ENCODE measurements at places on chromosomes 1 and 21.

DNA sequence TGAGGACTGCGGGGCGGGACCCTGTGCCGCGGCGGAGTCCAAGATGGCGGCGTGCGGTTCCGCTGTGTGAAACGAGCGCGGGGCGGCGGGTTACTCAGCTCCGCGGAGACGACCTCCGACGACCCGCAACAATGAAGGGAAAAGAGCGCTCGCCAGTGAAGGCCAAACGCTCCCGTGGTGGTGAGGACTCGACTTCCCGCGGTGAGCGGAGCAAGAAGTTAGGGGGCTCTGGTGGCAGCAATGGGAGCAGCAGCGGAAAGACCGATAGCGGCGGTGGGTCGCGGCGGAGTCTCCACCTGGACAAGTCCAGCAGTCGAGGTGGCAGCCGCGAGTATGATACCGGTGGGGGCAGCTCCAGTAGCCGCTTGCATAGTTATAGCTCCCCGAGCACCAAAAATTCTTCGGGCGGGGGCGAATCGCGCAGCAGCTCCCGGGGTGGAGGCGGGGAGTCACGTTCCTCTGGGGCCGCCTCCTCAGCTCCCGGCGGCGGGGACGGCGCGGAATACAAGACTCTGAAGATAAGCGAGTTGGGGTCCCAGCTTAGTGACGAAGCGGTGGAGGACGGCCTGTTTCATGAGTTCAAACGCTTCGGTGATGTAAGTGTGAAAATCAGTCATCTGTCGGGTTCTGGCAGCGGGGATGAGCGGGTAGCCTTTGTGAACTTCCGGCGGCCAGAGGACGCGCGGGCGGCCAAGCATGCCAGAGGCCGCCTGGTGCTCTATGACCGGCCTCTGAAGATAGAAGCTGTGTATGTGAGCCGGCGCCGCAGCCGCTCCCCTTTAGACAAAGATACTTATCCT is 430 bp downstream of the RBM15 start:
- DNase-seq = peak; percentile 62

DNA sequence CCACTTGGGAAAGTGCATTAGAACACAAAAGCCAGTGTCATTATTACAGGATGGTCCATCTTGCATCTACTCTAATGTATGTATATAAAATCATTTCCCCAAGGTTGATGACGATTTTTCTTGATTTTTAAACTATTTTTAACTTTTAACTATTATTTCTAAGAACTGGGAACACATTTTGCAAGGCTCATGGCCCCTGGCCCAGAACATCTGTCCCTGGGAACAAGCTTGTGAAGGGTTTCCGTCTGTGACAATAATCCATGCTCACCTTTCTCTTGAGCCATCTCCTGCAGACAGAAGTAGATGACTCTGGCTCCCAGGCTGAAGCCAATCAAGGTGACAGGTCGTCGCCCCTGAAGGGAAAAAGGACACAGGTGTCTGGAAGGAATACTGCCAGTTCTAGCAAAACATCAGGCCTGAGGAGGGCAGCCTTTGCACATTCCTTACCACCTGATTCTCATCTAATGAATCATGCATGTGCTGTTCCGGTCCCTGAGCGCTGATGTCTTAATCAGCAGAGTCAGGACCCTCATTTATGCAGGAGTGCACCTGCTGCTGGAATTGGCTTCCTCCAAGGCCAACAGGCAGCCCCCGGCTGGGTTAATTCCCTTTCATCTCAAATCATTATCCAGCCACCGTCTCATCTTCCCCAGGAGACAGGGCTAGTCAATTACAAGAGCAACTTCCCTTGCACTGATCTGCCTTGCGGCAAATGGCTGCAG is 62.5 kb downstream of the TMCO4 start:
- peak; percentile 52 for DNase-seq

GRCh38 chr1:8212580-8213031 is 105.3 kb upstream of the SLC45A1 start:
- peak; percentile 33 for DNase-seq

GRCh38 chr1:57713501-57713900 is 289.6 kb upstream of the DAB1 start:
- no peak for DNase-seq

DNA sequence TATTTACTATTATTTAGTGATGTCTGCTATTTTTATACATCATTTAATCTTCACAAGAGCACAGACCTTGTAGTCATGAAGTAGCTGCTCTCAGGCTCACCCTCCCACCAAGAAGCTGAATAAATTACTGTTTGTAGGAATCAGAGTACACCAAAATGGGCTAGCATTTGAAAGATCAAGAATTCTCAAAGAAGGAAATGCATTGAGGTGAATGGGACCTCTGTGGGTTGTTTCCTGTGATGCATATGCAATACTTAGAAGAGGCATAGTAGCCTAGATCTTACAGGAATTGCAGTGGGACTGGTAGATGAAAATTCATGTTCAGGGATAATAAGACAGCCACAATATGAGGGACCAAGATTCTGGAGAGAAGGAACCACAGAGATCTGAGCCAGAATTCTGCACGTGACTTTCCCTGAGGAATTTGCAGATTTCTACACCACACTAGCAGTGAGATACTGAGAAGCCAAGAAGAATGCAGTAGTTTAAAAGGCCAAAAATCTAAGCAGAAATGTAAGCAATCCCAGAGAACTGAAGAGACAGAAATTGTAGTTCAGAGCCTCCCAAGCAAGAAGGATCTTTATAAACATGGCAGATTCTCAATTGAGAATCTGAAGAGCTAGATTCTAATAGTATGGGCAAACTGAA is 307.0 kb downstream of the ST6GALNAC3 start:
- peak; percentile 12 for DNase-seq

- no peak for DNase-seq
Measured at GRCh38 chr1:182200025-182200812, 138.7 kb upstream of the ZNF648 start.

GRCh38 chr1:68954841-68955240 is 458.0 kb upstream of the DEPDC1 start:
- no peak for DNase-seq

DNA sequence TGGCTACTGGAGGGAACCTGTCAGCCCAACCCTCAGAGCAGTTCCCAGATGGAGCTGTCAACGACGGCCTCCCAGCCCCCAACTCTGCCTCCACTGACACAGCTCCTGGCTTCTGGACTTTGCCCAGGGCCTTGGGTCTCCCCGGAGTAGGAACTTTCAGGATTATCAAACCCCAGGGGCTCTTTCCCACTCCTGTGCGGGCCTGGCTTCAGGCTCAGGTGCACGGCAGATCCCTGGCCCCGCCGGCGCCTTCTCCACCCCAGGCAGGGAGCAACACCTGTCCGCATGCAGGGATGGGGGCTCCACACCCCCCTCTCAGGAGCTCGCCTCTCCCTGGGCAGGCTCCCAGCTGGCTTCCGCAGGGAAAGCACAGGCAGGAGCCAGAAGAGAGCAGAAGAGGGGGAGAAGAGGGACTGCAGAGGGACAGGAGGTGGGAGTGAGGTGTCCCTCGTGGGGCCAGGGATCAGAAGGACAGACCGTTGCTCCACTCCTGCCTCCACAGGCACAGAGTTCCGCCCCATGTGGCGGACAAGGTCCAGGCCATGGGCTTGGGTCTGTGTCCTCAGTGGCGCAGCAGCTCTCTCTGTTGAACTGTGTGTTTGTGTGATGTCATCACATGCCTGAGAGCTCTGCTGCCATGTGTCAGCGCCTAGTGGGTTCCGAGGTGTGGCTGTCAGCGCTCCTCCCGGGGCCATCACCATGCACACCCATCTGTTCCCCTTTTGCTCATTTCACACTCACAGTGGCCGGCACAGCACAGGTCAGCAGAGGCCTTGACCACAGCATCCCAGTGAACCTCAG is 107.7 kb downstream of the PDE9A start:
- no peak for DNase-seq

GRCh38 chr1:23423415-23424292 is 894 bp downstream of the TCEA3 start:
- DNase-seq = no peak

DNA sequence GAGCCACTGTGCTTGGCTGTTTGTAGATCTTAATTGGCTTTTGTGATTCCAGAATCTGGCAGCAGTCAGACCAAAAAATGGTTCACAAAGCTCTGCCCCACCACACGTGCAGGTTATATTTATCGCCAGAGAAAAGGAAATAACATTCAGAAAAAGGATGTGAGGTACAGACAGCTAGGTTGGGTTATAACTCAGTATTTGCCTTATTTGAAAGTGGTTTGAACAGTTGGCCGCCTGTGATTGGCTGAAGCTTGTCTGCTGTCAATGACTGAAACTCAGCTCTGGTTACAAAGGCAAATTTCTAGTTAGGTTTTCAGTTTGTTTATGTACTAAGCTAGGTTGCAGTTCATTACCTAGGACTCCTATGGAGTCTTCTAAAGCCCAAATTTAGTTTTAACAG is 9.6 kb downstream of the SH3BGR start:
- no peak for DNase-seq

GRCh38 chr1:84686223-84686622 is 4.0 kb downstream of the SSX2IP start:
- no peak for DNase-seq

GRCh38 chr1:9292361-9293240 is at the start of gene SPSB1:
SPSB1 (plus strand) TSS chr1:9292894; CDS start chr1:9355892, 62,998 bp downstream.
- DNase-seq = peak; percentile 75

DNA sequence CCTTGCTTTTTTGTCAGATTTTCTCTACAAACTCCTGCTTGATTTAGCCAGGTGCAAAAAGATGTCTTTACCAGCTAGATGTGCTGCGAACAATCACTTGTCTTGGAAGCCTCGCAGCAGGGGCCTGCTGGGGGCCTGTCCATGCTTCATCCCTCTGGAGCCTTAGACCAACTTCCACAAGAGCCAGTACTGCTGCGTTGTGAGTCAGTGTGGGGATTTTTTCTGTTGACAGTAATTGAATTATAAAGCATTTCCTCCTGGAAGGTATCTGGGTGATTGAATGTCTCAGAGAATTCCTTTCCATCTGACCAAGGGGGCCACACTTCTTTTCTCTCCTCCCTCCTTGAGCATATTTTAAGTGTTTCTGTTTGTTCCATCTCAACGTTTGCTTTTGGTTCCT is 40.4 kb upstream of the LDLRAP1 start:
- DNase-seq = peak; percentile 72

DNA sequence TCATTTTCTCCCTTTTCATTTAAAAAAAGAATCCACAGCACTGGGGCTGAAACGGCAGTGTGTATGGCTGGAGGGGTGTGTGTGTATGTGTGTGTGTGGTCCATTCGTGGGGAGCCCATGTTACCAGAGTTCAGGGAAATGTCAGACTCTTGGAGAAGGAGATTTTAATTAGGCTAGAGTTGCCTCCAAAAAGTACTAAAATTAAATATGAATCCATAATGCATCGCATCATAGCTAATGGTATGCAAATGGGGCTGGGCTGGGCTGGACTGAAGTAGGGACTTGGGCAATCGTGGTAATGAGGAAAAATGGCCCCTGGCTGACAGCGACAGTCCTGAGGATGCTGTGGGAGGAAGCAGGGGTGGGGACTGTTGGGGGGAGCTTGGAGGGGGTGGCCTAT is 24.8 kb downstream of the GRIK3 start:
- DNase-seq = no peak

- no peak for DNase-seq
Measured at GRCh38 chr1:75426688-75427087, 184.2 kb downstream of the SLC44A5 start.

DNA sequence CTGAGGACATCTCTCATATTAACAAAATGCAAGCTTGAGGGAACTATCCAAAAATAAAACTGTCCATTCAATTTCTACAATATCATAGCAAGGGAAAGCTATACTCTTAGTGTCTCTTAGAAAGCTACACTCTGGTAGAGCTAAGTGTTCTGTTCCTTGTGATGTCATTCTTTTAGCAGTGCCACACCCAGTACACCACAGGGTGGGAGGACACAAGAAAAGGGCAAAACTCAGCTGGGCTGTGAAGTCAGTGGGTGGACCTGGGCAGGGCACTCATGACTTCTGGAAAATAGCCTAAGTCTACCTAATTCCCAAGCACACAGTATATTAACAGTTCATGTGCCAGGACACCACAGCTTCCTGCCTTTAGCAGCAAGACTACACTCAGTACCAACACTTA is 42.2 kb upstream of the TNFSF4 start:
- no peak for DNase-seq

DNA sequence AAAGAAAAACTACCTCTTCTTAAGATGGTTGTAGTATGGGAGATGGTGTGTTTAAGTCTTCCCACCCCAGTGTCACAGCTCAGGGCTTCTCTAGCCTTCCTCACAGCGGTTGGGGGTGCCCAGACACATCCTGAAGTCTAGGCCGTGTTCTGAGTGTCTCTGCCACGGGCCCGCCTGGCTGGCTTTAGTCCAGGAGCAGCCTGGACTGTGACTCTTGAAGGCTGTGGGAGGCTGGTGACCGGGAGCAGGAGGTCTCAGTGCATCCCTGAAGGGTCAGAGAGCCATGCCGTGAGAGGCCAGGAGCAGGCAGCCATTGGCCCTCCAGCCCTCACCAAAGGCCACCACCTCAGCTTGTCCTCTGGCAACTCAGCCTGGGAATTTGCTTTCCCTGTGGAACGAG is 4.5 kb downstream of the EPHX1 start:
- DNase-seq = no peak

DNA sequence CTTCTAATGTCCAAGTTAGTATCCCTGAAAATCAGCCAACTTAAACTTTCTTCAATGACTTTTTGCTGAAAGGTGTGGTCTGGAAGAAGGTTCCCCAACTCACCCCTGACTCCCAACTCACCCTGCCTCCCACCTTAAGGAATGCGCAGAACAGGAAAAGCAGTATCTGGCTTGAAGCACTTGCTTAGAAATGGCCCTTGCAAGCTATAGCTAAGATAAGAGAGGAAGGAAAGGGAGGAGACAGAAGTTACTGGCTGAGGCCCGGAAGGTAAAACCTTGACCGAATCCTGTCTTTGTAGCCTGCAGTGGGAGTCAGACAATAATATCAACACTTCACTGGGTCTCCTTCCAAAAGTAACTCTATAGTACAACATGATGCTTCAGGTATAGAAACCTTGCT is 2.9 kb downstream of the CYYR1 start:
- DNase-seq = no peak

GRCh38 chr1:234854645-234855039 is 244.7 kb upstream of the IRF2BP2 start:
- DNase-seq = no peak

DNA sequence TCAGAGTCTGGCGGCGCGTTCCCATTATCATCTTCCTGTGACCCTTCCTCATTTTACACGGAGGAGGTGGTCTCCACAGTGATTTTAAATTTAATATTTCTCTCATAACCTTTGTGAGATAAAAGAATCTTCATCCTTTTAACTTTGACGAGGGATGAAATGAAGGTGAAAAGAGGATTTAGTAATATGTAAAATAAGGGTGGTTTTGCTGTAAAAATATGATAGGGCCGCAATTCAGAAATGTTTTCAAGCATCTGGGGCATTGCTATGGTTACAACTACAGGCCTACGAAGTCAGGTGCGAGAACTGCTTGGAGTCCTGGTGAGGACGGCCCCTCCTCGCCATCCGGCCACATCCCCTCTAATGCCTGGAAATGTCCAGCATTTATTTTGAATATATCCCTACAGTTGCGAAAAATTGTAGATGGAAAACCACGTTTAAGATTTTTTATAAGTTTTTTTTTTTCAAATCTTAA is 422 bp upstream of the RSBN1 start:
- DNase-seq = peak; percentile 33

All from amniotic epithelial cell (primary cell).